ENCODE measurements at places on chromosomes 4 and X. TPM values are rescaled to one million over a fixed set of nuclear protein-coding genes. Genes with fewer than 3 reads are reported as not detected.

Gene TLR2
- total RNA-seq, result 51.7 TPM

Gene WNK3
- total RNA-seq, result 1.3 TPM

Gene GAB3
- total RNA-seq, result 3.9 TPM

Gene FGF13
- 7.9 TPM for total RNA-seq

Gene TXK
- total RNA-seq, result 1.6 TPM

Gene ZNF827
- 21.1 TPM for total RNA-seq

Gene PRKX
- total RNA-seq, result 9.4 TPM

Gene ASMT
- not detected for total RNA-seq

Gene CABS1
- not detected for total RNA-seq

Gene UGT2B11
- 4.0 TPM for total RNA-seq

Gene SCML1
- 14.4 TPM for total RNA-seq

Gene HSFX3
- not detected for total RNA-seq

Gene ZFX
- 67.5 TPM for total RNA-seq

Gene ELK1
- 22.0 TPM for total RNA-seq

Gene TEX13C
- not detected for total RNA-seq

Gene P2RY4
- total RNA-seq, result 0.33 TPM

Gene KCNE5
- 0.66 TPM for total RNA-seq

Gene MAGEE1
- total RNA-seq, result 0.80 TPM

Gene SHROOM3
- 0.32 TPM for total RNA-seq

Gene OPN1MW2
- not detected for total RNA-seq

Gene YY2
- total RNA-seq, result 3.6 TPM

Gene VCX2
- not detected for total RNA-seq

- no peak for DNase-seq
These were observed 32.4 kb downstream of the PPARGC1A start for GRCh38 chr4:23857367-23857959.

- DNase-seq, result no peak
These were observed 73.3 kb downstream of the FRYL start for GRCh38 chr4:48706736-48707135.

- peak; percentile 18 for DNase-seq
These were observed 1.3 kb downstream of the SPATA18 start for GRCh38 chr4:52052475-52052780.

- no peak for DNase-seq
These were observed 39.8 kb downstream of the DCTD start for GRCh38 chr4:182877326-182877883.

DNA sequence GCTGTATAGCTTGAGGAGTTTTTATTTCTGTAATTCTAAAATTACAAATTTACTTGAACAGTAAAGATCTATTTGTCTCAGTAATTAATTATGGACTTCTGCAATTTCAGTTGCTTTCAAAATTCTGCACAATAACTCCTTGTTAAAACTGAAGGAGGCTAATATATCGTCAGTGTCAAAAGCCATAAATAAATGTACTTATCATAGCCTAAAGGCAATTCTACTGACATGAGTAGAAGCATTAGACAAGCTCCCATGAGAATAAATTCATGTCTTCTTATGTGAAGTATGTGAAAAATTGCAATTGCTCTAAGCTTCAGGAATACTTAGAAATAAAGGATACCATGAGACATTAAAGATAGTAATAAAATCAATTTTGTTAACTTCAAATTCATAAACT lies 381.2 kb upstream of the PCDH10 start:
- no peak for DNase-seq

DNA sequence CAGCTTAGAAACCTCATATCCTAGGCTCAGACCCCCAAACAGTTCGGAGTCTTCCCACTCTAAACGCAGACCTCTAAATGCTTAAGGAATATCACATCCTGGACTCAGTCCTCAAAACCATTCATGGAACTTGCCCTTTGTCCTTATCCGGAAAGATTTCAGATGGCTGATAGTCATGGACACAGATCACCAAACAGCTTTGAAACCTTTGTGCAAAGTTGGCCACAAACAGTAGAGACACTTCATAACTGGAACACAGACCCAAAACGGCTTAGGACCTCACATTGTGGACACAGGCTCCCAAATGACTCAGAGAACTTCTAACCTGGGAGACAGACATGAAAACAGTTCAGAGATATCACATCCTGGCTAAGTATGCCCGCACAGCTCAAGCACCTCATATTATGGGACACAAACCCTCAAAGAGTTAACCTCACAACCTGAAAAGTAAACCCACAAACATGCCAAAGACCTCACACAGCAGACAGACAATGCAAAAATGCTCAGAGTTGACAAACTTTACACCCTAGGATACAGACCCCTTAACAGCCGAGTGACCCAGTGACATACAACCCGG lies 15.5 kb downstream of the SUV39H1 start:
- DNase-seq, result no peak

- DNase-seq, result no peak
These were observed 800.5 kb upstream of the DIAPH2 start for GRCh38 chrX:95884186-95884585.

DNA sequence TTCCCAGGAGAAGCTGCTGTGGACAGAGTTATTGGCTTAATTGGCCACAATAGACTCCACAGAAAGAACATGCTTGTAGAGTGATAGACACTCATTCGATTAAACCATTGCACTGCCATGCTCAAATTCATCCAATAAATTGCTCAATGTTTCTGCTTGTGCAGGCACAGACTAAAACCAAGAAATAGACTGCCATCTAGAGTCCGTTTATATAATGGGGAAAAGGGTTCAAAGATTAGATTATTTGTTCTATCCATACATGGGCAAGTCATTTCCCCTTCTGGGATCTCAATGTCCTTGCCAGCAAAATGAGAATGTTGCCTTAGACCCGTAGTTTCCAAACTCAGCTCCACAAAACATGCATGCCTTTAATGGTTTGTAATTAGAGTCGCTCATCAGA lies 8.7 kb downstream of the SMIM10 start:
- no peak for DNase-seq

GRCh38 chr4:8340781-8341241 lies 71.3 kb downstream of the HTRA3 start:
- no peak for DNase-seq

- DNase-seq, result no peak
These were observed 1.2 kb downstream of the DTHD1 start for GRCh38 chr4:36282503-36283030.

GRCh38 chrX:121931567-121931966 lies 884.2 kb downstream of the GLUD2 start:
- DNase-seq, result no peak

DNA sequence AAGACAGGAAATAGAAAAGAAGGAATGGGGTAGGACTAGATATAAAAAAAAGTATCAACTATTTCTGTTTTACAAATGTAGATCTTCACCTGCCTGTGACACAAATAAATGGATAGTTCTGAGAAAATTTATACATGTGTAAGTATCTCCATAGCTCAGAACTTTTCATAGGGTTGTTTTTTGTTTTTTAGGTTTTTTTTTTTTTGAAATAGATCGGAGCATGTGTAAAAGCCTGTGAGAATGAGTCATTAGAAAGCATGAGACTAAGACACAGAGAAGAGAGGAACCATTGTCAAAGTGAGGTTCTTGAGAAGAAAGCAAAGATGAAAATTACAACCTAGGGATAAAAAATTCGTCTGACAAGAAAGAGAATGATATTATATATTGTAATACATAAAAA lies 481.6 kb downstream of the PABPC4L start:
- DNase-seq, result no peak

- no peak for DNase-seq
These were observed 410.2 kb upstream of the CT83 start for GRCh38 chrX:116872931-116873330.

DNA sequence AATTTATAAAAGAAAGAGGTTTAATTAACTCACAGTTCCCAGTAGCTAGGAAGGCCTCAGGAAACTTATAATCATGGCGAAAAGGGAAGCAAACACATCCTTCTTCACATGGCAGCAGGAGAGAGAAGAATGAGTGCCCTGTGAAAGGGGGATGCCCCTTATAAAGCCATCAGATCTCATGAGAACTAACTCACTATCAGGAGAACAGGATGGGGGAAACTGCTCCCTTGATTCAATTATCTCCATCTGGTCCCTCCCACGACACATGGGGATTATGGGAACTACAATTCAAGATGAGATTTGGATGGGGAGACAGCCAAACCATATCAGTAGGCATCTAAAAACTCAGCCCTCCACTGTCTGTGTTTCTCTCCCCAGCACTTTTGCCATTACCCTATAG lies 22.4 kb downstream of the ANK2 start:
- DNase-seq, result no peak

GRCh38 chr4:59380841-59381366 lies 1819.2 kb upstream of the ADGRL3 start:
- DNase-seq, result no peak

DNA sequence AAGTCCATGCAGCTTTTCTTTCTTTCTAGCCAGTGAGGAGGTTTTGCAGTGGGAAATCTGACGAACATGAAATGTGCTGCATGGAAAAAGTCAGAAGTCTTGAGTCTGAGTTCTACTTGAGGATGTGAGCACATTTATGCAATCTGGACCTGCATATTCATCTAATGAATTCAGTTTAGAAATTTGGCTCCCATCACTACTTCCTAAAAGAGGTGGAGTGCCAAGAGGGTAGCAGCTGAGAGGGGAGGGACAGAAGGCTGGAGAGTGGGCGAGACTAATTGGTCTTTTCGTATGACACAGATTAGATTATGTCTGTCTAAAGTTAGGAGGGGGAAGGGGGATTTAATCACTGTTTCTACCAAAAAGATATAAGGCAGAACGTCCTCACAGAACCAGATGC lies 535.9 kb downstream of the IQCM start:
- no peak for DNase-seq

GRCh38 chr4:28211676-28212470 lies 1351.2 kb downstream of the STIM2 start:
- no peak for DNase-seq

DNA sequence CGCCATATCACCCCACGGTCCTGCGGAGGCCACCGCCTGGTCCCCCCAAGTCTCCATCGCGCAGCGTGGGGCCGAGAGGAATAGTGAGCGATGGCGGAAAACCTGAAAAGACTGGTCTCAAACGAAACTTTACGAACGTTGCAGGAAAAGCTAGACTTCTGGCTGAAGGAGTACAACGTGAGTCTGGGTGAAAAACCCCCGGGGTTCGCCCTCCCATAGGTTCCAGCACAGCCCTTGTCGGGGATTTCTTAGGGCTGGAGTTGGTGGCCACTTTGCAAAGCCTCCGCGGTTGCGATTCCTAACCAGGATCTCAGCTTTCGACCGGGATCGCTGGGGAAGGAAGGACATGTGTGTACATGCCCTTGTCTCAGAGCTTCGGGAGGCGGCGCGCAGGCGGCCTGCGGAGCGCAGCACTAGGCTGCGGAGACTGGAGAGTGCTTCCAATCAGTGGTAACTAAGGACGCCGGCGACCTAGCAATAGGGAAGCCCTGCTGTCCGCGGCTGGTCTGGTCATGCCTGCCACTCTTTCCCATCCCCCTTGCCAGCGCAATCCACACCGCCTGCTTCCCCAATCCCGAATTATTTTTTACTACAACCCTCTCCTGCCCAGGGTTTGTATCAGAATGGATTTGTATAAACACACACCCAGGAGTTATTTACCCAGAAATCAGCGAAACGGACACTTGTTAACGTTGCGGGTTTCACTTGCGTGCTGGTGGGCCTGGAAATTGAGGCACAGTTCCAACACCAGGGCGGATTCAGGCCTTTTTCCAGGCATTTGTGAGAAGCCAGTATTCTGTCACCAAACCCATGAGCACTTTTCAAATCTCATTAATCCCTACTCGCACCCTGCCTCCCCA lies 741 bp downstream of the SPATA18 start:
- DNase-seq, result peak; percentile 76

- no peak for DNase-seq
These were observed 589.2 kb upstream of the NR3C2 start for GRCh38 chr4:149031399-149031798.

DNA sequence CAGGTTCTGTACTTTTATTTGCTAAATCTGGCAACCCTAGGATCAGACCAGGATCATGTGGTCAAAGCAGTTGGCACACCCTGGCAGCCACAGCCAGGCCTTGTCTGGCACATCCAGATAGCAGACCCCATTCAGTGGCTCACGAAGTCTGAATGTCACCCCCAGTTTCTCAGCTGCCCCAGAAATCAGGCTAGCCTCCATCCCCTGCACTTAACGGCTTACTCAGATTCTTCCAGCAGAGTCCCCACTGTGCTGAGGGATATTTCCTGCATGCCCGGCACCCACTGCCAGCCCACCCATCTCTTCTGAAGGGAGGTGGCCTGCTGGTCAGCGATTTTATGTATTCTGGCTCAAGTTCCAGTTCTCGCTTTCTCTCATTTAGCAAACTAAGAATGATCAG lies 4.7 kb upstream of the AWAT2 start:
- DNase-seq, result no peak

DNA sequence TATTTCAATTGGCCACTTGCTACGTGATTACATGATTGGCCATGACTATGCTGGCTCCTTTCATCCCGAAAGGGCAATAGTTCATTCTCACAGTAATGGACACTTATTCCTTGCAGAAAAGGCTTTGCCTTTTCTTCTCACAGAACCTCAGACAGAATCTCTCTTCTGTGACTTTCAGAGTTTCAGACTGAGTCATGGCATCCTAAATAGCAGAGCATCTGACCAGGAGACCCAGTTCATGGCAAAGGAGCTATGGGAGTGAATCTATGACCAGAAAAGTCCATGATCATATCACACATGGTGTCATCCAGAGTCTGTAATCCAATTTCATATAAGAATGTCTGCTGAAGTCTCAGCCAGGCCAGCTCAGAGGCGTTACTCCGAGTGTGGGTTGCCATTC lies 263.3 kb upstream of the CLNK start:
- no peak for DNase-seq

DNA sequence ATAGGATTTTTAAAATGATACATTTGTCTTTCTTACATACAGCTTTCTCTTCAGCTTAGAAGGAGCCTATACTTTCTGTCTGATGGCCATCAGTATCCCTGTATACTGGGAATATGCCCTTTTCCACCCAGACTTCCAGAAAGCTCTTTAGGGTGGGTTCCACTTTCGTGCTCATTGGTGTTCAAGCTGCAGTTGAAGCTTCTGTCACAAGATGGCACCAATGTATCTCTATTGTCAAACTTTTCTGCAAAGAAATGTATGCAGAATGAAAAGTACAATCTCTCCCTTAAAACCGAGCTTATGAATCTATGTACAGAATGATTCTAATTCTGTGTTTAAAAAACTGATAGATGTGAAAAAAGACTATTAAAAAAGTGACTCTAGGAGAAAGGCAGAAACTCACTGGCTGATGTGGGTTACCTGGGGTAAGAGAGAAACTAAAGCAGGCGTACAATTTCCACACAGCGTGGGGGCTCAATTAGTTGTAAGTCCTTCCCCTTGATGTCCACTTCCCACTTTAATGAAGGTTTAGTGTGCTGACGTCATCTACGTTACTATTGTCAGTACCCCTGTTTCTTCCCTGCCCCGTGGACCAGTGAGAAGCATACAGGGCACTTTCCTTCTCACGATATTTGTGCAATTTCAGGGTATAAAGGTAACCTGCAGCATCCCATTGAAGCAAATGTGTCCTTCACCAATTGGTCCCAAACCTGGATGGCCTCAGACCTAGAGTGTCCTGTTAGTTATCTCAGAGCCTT lies 57.3 kb upstream of the TCEAL2 start:
- DNase-seq, result no peak

DNA sequence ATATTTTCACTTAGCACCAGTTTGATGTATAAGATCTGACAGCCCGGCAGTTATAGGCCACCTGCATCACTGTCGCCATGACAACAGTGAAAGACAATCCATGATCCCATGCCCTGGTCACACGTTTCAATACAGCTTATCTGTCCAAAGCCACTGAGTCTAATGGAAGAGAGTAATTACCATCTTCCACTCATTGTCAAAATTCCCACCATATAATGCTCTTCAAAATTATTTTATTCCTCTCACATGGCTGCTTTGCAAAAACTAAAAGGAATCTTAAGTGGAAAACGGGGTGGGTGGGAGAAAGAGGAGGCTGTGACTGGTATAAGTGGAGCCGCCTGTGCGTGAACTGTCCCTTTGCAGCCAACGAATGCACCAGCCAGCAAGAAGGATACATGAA lies 44.2 kb downstream of the MAML3 start:
- no peak for DNase-seq

Measured in breast epithelium (tissue), 4 donors.